ENCODE measurements at places on chromosomes 2 and 18.

- DNase-seq, result no peak
These were observed 552.3 kb downstream of the KCNJ3 start for GRCh38 chr2:155250800-155251199.

GRCh38 chr2:112682101-112682500 lies 36.4 kb downstream of the SLC20A1 start:
- DNase-seq, result no peak

- no peak for DNase-seq
These were observed 369.6 kb downstream of the FBXO15 start for GRCh38 chr18:73778032-73778359.

DNA sequence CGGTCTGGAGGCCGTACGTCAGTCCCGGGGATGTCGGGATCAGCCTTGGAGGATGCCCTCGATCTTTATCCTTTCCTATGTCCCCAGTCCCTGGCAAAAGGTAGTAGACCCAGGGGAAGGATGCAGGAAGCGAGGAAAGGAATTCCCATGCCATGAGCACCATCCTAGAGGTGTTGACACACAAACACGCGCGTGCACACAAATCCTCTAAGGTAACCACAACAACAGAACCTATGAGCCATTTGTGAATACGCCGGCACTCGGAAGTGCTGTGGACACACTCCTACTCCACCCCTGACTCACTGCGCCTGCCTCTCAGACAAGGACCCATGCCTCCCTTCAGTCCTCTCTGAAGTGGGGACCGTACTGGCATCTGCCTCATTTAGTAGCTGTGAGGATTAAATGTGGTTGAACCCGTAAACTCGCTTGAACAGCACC lies 11.3 kb upstream of the MLPH start:
- DNase-seq, result no peak

GRCh38 chr2:121096611-121097010 lies 188.4 kb downstream of the TFCP2L1 start:
- no peak for DNase-seq

DNA sequence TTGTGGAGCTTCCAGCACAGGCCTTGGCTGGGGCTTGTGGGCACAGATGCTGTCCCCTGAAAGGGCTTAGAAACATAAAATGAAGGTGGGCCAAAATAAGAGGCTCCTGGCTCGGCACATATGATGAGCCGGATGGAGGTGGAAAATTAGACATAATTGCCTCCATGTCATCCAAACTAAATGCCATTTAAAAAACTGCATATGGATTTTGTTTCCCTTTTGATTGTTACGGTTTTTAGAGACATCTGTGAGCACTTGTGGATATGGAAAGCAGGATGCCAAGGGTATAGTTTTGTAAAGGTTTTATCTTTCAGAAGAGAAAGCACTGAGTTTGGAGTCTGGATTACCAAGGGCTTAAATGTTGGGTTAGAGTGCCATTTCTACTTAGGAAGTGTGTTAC lies 498.3 kb downstream of the RIT2 start:
- DNase-seq, result no peak

GRCh38 chr2:75410702-75411101 lies 150.0 kb downstream of the EVA1A start:
- no peak for DNase-seq

GRCh38 chr2:161912154-161912553 lies 161.9 kb downstream of the DPP4 start:
- no peak for DNase-seq

DNA sequence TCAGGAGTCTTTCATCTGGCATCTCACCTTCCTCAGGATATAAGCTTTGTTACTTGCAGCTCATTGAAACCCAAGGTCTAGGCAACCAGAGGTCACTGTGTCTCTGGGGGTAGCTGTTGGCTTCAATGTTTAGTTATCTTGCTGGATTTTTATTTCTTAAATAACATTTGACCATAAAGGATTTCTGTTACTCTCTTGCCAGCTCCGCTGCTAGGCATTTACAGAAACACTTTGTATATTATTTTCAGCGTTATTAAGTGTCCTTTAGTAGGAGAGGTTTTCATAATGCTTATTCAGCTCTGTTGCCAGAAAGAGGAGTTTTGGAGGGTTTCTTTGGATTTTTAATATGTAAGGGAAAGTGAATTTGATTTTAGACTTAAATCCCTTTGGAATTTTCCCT lies 61.4 kb downstream of the QPCT start:
- DNase-seq, result no peak

DNA sequence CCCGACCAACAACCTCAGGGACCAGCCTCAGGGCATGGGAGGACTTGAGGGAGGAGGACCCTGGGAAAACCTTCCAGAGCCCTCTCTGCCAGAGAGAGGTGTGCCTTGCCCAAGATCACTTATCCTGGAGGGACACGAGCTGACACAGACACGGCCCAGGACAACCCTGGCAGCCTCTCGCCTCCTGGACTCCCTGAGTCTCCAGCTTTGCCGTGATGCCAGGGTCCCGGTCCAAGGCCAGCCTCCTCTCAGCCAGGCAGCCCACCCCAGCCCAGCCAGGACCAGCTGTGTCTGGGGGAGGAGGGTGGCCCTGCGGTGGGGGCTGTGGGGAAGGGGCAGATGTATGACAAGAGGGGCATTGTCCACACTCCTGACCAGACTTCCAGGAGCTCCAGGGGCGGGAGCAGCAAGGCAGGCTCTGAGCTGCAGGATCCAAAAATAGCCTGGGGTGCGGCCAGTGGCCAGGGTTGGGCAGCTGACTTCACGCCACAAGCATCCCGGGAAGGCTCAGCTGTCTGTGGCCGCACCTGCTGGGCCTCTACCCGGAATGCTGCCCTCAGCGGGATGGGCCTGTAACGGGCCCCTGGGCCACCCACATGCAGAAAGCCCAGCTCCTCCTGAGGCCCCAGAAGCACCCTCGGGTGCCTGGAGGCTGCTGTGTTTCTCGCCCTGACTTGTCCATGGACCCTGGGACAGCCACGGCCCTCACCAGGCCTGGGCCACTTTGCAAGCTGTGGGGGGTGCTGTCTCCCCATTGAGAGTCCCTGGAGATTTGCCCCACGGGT lies 65.5 kb upstream of the GPC1 start:
- DNase-seq, result no peak

DNA sequence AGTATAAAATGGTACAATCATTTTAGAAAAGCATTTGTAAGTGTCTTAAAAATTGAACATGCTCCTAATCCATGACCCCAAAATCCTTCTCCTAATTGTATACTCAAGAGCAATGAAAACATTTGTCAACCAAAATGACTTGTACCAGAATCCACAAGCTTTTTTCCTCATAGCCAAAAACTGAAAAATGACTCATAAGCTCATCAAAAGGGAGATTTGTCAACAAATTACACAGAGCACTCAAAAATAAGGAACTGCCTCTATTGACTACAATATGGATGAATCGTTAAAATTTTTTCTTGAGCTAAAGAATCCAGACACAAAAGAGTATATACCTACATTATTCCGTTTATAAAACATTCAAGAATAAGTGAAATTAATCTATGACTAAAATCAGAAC lies 544.8 kb downstream of the ARHGAP15 start:
- DNase-seq, result no peak

DNA sequence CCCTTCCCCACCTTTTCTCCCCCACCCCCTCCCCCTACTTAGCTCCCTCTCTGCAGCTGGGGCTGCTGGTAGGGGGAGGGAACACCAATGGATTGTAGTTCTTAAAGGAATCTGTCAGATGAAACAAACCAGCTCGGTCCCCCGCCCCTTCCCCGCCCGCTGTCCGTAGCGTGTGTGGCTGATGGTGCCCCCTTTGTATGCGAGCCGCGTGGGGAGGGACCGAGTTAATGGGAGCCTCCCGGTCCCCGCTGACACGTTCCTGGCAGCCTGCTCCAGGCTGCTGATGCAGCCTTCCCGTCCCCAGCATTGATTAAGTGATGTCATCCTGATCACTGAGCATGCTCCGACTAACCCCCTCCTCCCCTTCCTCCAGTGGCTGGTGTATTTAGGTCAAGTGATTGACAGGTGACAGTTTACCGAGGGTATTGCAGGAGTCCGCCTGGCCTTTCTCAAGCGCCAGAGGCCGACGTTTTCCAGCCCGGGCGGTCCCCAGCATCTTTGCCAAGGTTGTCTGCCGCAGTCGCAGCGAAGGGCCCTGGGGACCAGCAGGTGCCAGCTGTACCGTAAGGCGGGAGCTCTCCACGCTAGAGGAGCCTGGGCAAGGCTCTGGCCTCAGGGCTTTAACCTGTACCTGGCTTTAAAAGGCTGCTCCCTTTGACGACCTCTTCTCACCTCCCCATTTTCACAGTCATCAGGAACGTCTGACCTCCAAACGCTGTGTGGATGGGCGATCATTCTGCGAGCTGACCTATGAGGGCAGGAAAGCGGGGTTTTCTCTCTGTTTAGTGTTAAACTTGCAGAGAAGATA lies 1.8 kb downstream of the KIF5C start:
- no peak for DNase-seq

GRCh38 chr2:216279459-216279858 lies 92.8 kb downstream of the MARCHF4 start:
- no peak for DNase-seq
